ENCODE measurements at places on chromosomes 3 and 15.

- DNase-seq, result no peak
Observed at GRCh38 chr3:25057379-25057778, 370.7 kb upstream of the RARB start.

- DNase-seq, result no peak
Observed at GRCh38 chr3:170790647-170791046, 79.3 kb downstream of the RPL22L1 start.

- DNase-seq, result no peak
Observed at GRCh38 chr15:80382285-80382684, 21.9 kb upstream of the ARNT2 start.

DNA sequence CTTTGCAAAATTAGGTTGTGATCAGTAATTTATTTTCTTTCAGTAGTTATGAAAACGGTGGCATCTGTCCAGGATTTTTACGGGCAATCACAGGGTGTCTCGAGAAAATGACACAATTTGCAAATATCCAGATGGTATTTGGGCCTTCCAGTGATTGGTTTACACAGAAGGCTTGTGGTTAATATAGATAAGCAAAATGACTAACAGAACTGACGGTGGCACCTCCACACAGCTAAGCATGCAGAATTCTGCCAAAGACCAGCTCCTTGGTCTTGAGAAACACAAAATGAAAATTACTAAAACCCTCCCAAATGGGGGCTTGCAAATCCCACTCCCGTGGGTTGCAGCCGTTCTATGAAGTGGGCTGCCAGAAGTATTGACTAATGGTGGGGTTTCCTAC, 5.5 kb downstream of the ARHGEF3 start:
- no peak for DNase-seq

GRCh38 chr15:65146438-65146837, 12.8 kb upstream of the PDCD7 start:
- no peak for DNase-seq

DNA sequence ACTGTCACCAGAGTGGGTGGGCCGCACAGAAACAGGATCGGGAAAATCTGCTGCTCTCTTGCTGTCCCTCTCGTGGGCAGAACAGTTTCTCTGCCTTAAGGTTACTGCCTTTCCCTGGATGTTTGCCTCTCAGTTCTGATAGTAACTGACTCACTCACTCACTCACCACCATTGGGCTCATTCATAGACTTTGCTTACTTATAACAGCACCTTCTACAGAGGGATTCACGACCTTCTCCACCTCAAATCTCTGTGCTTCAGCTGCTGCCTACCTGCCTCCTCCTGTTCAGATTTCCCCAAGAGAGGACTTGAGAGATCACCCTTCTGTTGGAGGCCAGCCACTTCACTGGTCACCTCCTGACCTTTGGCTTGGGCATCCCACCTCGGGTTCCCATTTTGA, 147.7 kb upstream of the ICE2 start:
- DNase-seq, result no peak

- no peak for DNase-seq
Observed at GRCh38 chr15:50124631-50125030, 5.6 kb upstream of the ATP8B4 start.

DNA sequence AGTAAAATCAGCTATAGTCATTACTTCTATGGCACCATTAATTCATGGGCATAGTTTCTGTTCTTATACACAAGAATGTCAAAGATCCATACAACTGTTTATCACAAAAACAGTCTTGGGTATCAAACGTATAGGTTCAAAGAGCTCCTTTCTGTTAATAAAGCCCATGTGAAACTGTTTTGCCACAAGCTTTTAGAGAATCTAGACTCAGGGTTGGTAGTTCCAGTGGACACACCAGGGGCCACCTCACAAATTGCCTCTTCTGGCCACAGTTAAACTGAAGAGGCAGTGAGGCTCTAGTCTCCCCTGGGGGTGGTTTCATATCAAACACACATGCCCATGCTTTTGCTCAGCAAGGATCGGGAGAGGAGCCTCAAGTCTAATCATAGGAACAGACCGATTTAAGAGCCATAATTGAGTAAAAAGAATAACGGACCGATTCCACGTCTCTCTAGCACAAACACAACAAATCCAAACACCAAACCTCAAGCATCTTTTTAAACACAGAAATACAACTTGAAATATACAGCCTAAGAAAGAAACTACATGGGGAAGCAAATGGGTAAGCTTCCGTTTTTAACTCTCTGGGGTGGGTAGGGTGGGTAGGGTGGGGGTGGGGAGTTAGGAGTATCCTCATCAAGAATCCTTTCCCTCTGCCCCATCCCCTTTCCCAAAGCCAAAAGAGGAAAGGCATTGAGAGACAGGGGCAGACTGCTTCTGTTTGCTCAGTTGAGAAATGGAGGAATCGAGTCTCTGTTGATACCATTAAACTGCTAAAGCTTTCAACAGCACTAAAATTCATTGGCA, 443.3 kb downstream of the MAGI1 start:
- no peak for DNase-seq

- no peak for DNase-seq
Observed at GRCh38 chr3:129001806-129002572, 885 bp downstream of the EFCC1 start.

- DNase-seq, result no peak
Observed at GRCh38 chr3:365268-365667, 168.7 kb downstream of the CHL1 start.

DNA sequence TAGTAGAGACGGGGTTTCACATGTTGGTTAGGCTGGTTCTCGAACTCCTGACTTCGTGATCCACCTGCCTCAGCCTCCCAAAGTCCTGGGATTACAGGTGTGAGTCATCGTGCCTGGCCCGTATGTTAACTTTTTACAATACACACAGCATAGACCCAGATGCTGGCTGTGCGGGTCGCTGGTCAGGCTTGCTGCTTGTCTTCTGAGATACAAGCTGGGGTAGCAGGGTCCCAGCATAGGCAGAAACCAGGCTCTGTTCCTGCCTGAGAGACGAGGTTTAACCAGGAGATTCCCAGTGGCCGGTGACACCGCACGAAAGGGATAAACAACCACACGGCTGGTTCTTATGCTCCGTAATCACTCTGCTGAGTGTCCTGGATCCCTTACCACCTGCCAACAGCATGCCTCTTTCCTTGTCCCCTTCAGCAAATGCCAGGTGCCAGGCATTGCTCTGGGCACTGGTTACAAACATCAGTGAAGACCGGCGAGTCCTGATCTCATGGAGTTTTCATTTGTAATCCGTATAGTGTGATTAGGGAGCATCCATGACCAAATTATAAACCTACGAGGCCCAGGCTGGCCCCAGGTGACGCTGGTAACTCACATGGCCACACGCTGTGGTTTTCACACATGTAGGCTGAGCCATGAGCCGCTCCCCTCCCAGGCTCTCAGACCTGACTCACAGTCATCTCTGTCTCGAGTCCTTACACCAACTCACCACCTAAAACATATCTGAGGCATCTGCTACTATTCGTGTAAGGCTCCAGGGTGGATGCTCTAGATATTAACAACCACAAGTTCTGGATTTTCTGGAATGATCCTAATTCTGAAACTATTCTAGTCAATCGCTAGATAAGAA, 125.7 kb downstream of the PDZRN3 start:
- no peak for DNase-seq

DNA sequence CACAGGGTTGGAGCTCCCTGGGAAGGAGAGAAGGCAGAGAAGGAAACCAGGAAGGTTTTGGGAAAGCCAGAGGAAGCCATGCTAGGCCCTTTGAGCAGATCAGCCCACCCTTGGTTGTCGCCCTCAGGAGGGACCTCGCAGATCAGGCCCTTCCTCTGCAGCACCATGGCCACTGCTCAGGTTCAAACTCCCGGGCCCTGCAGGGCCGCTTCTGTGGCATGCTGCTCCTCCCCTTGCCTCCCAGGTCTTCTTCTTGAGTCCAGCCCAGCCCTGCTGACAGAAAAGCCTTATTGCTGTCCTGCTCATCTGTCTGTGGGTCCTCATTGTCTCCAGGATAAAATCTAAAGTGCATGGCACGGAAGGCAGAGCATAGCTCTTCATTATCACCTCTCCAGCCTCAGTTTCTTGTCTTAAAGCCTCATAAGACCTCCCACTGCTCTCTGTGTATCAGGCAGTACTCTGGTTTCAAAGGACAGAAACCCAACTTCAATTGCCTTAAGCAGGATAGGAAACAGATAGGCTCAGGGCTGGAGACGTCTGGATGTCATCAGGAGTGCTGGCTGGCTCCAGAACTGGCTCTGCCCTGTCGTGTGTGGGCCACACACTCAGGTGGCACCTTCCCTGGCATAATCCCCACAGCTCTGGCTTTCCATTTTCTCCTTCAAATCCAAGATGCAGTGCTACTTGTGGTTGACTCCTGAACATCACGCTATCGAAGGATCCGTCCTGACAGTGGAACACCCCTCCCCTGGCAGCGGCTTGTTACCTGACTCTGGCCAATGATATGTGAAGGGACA, 118.5 kb downstream of the EEFSEC start:
- DNase-seq, result no peak

- DNase-seq, result peak; percentile 65
Observed at GRCh38 chr3:4290272-4290893, 12.8 kb upstream of the SETMAR start.

GRCh38 chr3:127694467-127695215, 21.9 kb downstream of the ABTB1 start:
- DNase-seq, result no peak

DNA sequence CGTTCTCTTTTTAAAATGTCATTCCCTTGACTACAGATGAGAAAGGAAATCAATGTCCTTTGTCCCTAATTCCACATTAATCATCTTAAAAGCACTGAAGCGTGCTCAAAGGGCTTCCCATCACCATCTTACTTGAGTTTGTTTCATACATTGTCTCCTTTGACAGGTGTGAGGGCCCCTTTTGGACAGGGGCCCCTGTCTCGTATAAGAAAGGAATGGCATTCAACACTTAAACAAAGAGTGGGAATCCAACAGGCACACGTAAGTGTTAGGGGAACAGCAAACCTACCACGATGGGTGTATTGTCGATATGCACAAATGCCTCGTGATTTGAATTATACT, 5.0 kb downstream of the SSUH2 start:
- DNase-seq, result no peak

DNA sequence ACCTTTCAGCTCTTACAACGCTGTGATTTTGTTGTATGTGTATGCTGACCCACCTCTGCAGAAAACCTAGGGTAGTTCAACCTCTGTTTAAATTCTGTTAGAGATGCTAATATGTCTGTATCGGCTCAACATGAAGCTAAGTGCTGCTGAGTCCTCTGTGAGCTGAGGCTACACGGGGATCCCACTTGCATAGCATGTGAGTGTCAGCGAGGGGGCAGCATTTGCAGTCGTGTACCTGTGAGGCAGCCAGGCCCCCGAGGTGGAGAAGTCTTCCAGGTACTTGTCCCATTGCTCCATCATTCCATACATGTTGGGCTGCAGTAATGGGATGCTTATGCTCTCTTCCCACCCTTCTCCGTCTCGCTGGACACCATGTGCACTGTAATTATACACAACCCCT, 3.7 kb downstream of the MKRN2OS start:
- DNase-seq, result no peak

DNA sequence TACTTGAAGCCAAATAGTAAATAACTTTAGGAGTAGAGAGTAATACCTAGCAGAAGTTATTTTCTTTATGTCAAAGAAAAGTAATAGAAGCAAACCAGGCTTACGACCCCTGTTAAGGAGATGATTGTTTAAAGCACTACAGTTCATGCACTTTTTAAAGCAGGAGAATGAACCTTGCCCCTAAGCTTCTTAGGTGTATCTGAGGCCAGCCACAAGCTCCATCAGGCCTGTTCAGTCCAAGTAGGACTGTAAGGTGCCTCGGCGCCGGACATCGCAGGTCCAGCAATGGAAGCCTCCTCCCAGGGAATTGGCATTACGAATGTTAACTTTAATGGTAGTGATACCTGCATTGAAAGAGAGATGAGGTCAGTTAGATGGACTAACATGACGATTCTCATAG, 16.5 kb downstream of the GATM start:
- DNase-seq, result no peak

DNA sequence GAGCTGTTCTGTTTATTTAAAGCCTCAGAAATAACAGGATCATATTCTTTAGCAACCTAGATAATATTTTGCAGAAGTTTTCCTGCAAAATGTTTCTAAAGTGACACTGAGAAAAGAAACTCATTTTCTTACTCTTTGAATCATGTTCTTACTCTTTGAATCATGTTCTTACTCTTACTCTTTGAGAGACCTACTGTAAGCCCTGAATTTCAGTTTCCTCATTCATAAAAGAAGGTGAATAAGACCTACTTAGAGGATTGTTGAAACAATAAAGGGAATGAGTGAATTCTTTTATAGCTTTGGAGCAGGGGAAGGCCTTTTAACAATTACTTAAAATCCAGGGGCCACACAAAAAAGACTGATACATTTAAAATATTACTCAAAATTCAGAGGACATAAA, 221.7 kb upstream of the CMC1 start:
- no peak for DNase-seq

- no peak for DNase-seq
Observed at GRCh38 chr15:99137111-99137546, 32.2 kb downstream of the SYNM start.

GRCh38 chr3:67653425-67654098, 850 bp downstream of the SUCLG2 start:
- DNase-seq, result no peak

- DNase-seq, result no peak
Observed at GRCh38 chr15:66108483-66109265, 144.9 kb downstream of the MEGF11 start.

GRCh38 chr3:71641674-71642073, 58.1 kb upstream of the FOXP1 start:
- DNase-seq, result no peak

DNA sequence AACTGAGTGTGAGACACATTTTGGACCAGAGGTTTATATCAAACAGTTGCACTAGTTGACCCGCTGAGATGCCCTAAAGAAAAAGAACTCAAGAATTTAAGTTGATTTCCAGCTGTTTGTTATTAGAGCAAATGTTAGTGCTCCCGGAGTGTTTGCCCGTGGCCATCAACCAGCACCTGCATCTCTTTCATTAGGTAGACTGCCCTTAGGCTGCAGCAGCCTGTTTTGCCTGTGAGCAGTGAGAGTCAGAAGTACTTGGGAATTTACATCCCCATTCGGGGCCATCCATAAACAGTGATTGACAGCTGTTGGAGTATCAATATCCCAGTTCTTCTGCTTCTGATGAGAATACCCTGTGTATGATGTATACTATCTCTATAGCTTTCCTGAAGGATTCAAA, 492.6 kb downstream of the RBMS3 start:
- no peak for DNase-seq

- DNase-seq, result peak; percentile 66
Observed at GRCh38 chr15:99076555-99077308, 28.1 kb upstream of the SYNM start.

DNA sequence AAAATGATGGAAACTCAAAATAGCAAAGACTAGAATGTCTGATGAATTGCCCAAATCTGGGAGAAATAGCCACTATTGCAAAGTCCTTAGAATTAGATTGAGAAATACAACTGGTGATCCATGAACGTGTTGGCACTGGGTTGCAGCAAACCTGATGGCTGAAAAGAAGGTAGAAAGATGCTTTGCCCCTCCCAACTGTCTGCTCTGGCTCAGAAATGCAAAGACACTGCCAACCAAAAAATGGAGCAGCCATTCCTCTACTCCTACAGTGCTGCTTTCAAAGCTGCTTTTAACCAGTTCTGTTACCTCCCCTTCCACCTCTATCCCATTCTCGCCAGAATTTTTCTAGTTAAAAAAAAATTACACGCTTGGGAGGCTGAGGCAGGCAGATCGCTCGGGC, 60.7 kb downstream of the CPA3 start:
- DNase-seq, result no peak

Data from thymus (tissue), 14 donors.